ENCODE measurements at places on chromosomes 11 and 22.

GRCh38 chr11:44608651-44608990 lies 43.2 kb downstream of the CD82 start:
- DNase-seq = no peak

- DNase-seq = no peak
Observed at GRCh38 chr22:20646906-20647305, 127.0 kb upstream of the SERPIND1 start.

DNA sequence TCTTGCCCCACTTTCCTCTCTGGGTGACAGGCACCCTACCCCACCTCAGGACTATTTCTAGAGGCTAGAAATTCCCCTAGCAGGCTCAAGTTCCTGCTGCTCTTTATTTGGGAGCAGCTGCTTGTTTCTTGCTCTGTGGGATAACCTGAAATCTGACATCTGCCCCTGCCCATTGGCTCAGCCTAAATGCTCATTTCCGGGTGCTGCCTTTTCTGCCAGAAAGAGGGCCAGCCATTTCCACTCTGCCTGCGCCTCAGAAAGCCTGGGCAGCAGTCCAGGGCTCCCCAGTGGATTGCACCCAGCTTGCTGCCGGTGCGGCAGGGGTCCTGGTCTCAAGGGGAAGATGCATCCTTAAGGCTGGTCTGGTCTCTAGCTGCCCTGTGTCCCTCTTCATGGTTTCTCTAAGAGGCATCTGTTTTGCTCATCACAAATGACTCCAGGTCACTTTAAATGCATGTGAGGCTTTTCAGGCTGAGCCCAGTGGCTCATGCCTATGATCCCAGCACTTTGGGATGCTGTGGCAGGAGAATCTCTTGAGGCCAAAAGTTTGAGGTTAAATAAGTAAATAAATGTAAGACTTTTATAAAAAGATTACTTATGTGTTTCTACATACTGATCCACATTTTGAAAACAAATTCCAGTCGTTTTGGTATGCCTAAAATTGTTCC lies 10.3 kb upstream of the PNPLA5 start:
- DNase-seq = peak; percentile 60

DNA sequence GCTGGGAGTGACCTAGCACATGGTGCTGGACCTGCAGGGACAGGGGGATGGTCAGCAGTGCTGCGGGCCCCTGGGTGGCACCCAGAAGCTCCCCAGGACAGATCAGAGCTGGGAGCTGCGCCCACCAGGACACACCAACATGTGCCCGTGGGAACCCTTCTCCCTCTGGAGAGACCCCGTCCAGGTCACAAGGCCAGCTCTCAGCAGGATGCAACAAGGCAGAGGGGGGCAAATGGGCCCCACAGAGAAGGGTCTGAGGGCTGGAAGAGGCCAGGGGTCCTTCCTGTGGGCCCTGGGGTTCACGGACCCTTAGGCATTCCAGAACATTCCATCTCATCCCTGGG lies 6.2 kb downstream of the DUSP8 start:
- no peak for DNase-seq

DNA sequence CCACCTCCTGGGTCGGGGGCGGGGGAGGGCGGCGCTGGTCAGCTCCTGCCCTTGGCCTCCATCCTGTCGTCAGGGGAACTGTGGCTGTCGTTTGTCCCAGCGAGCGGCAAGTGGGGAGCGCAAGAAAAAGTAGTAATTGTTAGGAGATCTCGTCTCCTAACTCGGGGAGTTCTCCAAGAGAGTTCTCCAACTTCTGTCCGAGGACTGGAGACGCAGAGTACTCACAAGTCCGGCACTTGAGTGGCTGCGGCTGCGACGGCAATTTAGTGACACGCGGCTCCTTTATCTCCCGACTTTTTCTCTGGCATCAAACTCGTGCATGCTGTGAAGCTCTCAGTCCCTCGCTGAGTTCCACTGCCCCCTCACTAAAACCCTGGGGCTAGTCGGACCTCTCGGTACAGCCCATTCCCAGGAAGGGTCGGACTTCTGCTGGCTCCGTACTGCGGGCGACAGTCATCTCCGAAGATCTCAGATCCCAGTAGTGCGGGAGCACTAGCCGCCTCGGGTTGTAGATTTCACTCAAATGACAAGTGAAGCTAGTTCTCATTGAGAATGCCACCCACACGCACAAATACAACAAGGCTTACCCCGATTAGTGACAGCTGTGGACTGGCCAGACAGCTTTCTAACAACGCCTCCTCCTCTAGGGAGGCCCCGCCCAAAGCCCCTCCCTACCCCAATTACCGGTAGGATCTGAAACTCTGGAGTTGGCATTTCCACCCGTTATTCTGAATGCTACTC lies at the start of gene PGR:
Gene PGR, minus strand, starts transcription at position 611 of the 741 bp plus-strand sequence. CDS start 743 bp downstream, outside the sequence.
- no peak for DNase-seq

DNA sequence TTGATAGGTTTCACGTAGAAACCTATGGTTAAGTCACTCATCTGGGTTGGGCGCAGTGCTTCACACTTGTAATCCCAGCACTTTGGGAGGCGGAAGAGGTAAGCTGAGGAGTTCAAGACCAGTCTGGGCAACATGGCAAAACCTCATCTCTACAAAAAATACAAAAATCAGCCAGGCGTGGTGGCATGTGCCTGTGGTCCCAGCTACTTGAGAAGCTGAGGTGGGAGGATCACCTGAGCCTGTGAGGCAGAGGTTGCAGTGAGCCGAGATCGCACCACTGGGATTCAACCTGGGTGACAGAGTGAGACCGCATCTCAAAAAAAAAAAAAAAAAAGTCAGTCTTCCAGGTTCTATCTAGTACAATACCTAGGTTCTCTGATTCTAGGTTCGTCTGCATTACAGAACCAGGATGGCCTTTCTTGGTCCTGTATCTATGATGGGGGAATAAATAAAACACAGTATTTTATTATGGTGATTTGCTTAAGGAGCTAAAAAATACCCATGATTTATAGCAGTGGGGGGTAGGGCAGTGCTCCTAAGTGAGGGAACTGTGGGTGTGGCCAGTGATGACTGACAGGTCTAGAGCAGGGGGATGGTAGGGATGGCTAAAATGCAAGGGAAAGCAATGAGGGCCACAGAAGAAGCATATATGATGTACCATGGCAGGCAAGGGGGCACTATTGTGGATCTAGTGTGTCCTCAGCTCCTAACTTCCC lies 65.5 kb upstream of the NUP160 start:
- no peak for DNase-seq

GRCh38 chr11:40542821-40543220 lies 916.6 kb downstream of the LRRC4C start:
- no peak for DNase-seq

DNA sequence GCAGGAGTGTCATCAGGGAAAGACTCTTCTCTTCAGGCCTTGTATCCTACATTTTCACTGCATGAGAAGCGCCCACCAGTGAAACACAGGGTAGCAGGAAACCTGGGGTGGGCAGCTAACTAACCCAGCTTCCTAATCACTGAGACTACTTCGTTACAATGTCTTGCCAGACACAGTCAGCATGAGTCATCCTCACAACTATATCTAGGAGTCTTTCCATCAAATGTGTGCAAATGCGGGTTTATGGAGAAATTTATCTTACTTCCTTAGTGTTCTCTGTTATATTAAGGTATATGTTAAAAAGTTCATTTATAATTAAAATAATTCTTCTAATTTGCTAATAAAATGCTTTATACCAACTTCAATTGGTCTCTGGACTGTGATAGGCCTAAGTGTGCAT lies 79.9 kb upstream of the RAB1B start:
- DNase-seq = peak; percentile 14

DNA sequence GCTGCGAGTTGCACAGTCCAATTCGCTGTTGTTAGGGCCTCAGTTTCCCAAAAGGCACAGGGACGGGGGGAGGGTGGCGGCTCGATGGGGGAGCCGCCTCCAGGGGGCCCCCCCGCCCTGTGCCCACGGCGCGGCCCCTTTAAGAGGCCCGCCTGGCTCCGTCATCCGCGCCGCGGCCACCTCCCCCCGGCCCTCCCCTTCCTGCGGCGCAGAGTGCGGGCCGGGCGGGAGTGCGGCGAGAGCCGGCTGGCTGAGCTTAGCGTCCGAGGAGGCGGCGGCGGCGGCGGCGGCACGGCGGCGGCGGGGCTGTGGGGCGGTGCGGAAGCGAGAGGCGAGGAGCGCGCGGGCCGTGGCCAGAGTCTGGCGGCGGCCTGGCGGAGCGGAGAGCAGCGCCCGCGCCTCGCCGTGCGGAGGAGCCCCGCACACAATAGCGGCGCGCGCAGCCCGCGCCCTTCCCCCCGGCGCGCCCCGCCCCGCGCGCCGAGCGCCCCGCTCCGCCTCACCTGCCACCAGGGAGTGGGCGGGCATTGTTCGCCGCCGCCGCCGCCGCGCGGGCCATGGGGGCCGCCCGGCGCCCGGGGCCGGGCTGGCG lies at the start of gene BCR:
Gene BCR, plus strand, starts transcription at position 209 of the 592 bp plus-strand sequence. CDS start 452 bp downstream, outside the sequence.
- no peak for DNase-seq

GRCh38 chr11:114132417-114132816 lies 72.9 kb downstream of the ZBTB16 start:
- DNase-seq = no peak

- no peak for DNase-seq
Observed at GRCh38 chr22:29231971-29232959, 26.6 kb downstream of the EMID1 start.

GRCh38 chr11:87438416-87438815 lies 400.7 kb downstream of the TMEM135 start:
- peak; percentile 49 for DNase-seq

GRCh38 chr11:126585774-126586491 lies 230.4 kb downstream of the ST3GAL4 start:
- DNase-seq = peak; percentile 94

GRCh38 chr11:95514416-95515110 lies 275.0 kb downstream of the FAM76B start:
- DNase-seq = no peak

DNA sequence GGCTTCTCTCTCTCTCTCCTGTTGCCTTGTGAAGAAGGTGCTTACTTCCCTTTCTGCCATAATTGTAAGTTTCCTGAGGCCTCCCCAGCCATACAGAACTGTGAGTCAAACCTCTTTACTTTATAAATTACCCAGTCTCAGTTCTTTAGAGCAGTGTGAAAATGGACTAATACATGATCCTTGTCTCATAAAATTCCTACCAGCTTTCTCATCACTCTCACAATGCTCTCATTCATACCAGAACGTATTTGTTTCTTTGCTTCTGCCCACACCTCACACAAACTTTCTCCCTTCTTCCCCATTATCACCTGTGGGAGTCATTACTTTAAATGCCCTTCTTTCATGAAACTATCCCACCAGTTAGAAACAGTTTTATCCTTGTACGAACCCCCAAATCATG lies 62.7 kb upstream of the ARHGAP42 start:
- no peak for DNase-seq

GRCh38 chr11:67303835-67304411 lies 593 bp downstream of the SSH3 start:
- DNase-seq = no peak

GRCh38 chr22:37163575-37164504 lies 14.1 kb upstream of the IL2RB start:
- DNase-seq = no peak

DNA sequence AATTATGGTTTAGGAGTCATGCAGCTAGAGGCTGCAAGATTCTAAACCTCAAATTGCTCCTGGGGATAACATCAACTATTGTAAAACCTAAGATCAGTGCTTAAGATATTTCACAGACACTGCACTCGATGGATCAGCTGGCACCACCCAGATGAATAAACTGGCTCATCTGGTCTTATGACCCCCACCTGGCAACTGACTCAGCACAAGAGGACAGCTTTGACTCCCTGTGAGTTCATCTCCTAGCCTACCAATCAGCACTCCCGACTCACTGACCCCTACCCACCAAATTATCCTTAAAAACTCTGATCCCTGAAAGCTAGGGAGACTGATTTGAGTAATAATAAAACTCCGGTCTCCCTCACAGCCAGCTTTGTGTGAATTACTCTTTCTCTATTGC lies 782 bp upstream of the TTC12 start:
- DNase-seq = no peak

DNA sequence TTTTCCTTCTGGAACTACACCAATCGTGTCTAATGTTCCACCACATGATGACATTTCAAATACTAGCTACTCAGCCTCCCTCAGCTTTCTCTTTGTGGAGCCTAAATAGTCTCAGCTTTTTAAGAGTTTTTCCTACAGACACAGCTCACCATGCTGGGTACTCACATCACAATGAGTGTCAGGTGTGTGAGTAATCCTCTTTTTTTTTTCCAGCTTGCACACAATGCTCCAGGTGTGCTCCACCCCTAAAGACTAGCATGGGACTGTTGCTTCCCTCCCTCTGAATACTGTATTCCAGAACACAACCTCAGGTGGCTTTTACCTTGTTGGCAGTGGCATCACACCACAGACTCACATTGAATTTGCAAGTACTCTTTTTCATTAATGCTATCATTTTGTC lies 11.7 kb downstream of the BTG4 start:
- DNase-seq = no peak

GRCh38 chr11:86488553-86488952 lies 113.9 kb downstream of the CCDC81 start:
- no peak for DNase-seq

DNA sequence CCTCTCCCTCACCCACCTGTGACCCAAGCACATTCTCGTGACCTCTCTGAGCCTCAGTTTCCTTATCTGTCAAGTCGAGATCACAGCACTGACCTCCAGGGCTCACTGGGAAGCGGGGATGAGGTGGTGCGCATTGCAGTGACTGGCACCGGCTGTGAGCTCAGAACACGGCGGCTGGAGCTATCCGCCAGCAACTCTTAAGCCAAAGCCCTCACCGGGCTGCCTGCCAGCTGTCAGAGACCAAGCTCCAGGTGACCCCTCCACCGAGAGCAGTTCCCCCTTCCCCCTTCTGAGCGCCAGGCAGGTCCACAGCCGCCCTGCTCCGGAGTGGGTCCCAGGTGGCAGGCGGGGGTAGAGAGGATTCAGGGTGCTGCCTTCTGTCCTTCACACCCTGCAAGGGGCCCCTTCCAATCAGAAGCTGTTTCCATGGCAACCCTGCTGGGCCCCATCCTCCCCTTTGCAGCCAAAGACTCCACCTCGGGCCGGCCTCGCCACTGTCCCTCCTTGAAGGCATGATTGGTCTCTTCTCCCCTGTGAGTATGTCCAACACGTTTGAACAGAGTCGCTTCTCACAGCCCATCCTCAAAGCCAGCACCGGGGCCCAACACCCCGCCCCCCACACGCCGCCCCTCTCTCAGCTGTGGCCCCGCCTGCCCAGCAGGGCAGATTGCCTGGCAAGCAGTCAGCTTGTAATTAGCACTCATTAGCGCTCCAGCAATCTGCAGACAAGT lies 98.7 kb downstream of the WNT7B start:
- no peak for DNase-seq

GRCh38 chr11:78432058-78432515 lies 14.5 kb upstream of the GAB2 start:
- DNase-seq = no peak

DNA sequence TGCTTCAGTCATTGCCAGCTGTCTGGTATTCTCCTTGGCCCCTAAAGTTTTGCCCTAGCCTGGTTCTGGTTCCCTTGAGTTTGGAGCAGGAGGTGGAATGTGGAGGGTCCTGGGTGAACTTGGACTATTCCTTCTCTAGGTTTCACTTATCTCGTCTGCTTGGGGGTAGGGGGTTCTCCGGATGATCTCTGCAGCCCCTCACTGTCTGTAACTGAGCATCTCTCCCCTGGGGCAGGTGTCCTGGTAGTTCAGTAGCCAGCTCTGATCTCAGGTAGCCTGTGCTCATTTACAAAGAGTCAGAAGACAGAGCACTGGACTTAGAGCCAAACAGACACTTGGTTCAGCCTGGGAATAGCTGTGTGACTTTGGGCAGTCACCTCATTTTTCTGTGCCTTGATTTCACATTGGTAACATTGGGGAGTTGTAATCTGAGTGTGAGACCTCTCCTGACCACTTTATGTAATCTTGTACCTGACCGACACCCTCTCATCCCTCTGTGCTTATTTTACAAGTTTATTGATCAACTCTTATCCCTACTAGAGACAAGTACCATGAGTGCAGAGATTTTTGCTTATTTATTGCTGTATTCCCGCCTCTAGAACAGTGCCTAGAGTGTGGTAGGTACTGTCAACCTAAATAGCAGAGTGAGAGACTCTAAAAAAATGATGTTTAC lies 804 bp downstream of the CCDC134 start:
- no peak for DNase-seq

Measured in fibroblast of skin of left biceps (primary cell).